Activated effector memory CD4-positive, alpha-beta T cell treated with Interleukin-2 at 50 U/mL for 16 hours (primary cell): ENCODE measurements at places on chromosomes 5 and 9.
A peak's percentile ranks its signal among the peaks of the same experiment; 100 is the strongest.

GRCh38 chr5:62283861-62284260 lies 22.1 kb upstream of the KIF2A start:
- DNase-seq, result no peak

DNA sequence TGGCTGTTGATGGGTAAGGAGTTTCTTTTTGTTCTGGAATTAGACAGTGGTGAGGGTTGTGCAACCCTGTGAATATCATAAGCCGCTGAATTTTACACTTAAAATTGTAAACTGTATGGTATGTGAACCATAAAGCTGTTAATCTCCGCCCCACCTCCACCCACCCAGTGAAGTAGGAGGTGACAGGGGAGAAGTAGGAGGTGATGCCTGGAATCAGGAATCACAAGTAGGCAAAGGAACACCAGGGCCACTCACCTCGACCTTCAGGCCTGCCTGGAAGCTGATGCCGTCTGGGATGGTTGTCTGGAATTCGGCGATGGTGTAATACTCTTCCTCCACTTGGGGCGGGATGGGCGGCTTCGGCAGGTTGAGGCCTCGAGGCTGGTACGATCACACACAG lies 62.3 kb upstream of the UBTD2 start:
- no peak for DNase-seq

DNA sequence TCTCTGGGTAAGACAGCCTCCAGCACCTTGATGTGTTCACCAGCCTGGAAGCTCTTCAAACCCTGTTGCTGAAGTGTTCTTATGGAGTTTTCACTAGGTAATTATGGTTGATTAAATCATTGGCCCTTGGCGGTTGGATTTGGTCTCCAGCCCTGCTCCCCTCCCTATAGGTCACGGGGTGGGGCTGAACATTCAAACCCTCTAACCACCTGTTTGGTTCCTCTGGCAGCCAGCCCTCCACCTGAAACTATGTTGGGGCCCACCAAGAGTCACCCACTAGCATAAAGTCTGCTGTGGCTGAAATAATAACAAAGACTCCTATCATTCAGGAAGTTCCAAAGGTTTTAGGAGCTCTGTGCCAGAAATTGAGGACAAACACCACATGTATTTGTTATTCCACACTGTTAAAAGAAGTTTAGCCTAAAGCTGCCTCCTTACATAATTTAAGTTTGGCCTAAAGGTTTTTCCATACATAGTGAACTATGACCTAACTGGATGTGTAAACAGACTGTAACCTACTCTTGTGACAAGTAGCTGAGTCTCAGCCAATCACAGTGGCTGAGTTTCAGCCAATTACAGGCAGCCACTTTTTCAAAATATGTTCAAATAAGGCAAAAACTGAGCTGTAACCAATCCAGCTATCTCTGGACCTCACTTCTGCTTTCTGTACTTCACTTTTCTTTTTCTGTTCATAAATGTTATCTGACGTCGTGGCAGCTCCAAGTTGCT lies 34.8 kb downstream of the TMEM252 start:
- DNase-seq, result no peak

- no peak for DNase-seq
Measured at GRCh38 chr5:132837868-132838267, 7.4 kb upstream of the SHROOM1 start.

DNA sequence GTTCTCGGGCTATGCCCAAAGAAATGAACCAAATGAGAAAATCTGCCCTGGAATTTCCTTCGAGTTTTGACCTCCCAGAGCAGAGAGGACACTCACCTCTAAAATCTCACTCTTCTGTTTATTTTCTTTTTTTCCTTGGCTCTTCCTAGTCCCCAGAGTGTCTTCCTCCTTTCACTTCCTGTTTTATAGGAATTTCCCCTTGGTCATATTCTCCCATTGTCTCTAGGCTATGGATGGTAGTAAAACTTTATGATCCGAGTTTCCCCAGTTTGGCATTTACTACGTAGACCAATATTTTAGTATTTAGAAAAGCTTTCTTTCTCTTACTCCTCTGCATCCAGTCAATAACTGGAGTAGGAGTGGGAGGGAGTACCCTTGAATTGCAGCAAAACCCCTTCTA lies 354.5 kb upstream of the ZNF608 start:
- DNase-seq, result no peak

DNA sequence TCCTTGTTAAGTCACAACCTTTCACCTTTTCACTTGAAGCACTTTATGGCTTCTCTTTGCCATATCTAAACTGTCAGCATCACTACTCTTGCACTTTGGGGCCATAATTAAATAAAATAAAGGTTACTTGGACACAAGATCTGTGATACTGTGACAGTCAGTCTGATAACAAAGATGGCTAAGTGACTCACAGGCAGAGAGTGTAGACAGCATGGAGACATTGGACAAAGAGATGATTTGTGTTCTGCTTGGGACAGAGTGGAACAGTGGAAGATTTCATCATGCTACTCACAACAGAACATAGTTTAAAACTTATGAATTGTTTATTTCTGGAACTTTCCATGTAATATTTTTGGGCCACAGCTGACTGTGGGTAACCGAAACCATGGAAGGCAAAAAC lies 81.7 kb upstream of the SMC5 start:
- DNase-seq, result no peak

GRCh38 chr5:138737494-138738265 lies 15.5 kb upstream of the CTNNA1 start:
- no peak for DNase-seq

- no peak for DNase-seq
Measured at GRCh38 chr9:11374926-11375325, 762.1 kb upstream of the PTPRD start.

DNA sequence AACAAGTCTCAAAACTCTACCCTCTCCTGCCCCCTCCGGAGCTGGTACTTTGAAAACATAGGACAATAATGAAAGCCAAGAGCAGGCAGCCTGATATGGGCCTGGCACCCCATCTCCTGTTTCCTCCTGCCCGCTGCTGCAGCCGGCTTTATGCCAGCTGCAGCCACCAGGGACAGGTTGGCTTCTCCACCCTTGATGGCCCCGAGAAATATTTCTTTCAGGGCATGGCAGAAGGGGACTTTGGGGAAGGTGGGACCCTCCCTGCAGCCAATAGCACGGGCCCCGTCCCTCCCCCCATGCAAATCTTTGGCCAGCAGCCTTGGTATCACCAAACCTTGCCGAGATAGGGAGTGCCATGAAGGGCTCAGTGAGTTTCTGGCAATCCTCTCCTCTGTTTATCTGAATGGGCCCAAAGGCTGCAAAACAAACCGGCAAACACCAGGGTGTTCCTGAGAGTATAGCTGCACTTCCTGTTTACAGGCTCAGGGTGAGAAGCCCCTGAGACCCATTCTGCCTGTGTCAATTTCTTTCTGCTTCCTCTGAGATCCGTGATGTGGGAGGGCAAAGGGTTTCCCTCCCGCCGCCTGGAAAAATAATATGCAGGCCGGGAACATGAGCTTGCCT lies 73.4 kb upstream of the BOD1 start:
- DNase-seq, result no peak

DNA sequence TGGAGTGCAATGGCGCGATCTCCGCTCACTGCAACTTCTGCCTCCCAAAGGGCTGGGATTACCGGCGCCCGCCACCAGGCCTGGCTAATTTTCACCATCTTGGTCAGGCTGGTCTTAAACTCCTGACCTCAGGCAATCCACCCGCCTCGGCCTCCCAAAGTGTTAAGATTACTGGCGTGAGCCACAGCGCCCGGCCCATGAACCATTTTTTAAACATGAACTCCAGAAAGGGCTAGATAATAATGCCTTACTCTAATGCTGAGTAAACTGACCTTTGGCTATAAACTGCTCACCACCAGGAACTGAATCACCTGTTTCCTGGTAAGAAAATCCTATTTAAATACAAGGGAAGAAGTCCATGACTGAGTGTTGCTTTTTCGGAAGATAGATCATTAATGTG lies 23.2 kb upstream of the DAB2 start:
- DNase-seq, result no peak

DNA sequence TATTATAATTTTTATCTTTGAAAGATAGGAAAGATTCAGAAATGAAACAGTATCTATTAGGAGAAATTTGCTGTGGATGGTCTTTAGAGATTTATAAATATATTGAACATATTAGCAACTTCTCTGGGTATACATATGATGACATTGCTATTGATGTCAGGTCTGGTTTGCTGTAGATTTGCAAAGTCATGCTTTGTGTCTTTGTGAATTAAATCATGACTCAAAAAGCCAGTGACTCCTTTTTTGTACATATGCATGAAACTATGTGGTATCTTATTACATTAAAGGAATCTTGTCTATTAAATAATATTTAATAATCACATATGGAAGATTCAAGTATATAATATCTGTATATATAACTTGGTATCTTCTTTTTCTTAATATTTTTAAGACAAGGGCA lies 141.9 kb downstream of the ST8SIA4 start:
- DNase-seq, result no peak

DNA sequence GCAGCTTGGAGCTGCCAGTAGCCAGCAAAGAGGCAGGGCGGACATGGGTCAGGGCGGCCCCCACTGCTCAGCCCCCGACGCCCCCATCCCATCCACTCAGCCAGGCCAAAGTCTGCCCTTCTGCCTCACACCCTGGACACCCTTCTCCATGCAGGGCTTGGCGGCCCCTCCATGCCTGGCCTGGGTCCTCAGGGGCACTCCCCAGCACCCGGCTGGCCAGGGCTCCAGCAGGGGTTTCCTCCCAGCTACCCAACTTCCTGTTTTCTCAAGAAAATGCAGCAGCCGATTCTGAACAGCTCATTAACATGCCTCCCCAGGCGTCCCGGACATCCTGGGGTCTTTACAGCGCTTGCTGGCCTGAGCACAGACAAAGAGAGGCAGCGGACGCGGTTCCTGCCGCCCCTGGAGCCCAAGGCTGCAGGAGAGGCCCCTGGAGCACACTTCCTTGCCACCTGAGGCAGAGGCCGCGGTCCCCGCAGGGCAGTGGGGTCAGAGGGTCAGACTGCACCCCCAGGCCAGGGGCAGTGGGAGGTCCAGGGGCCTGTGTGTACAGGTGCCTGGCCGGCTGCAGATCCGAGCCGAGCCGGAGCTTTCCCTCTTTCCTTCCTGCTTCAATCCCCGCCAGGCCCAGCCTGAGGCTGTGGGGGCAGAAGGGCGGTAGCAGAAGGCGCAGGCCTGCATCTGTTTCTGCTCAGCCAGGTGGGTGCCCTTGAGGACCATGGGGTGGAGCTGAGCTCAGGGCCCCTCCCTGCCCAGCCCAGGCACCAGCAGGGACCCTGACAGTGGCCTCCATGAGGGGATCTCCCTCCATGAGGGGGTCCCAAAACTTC lies 18.7 kb upstream of the NRARP start:
- DNase-seq, result no peak

DNA sequence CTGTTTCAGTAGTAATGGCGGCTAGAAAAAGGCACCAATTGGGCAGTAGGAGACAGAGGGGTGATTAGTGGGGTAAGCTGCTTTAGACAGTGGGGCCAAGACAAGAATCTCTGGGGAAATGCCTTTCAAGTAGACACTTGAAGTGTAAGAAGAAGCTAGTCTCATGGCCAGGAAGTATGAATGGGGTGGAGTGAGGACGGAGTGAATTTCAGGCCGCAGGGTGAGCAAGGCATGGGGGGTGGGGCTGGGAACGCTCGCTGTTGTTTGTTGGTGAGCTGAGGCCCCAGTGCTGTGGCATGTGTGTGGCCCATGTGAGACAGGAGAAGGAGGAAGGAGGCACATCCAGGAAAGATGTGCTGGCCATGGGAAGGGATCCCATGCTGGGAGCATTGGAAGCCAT lies 149.2 kb upstream of the NFIL3 start:
- DNase-seq, result no peak

GRCh38 chr5:79685627-79686026 lies 4.0 kb upstream of the CMYA5 start:
- no peak for DNase-seq

GRCh38 chr5:151808451-151809169 lies 36.9 kb downstream of the G3BP1 start:
- no peak for DNase-seq

DNA sequence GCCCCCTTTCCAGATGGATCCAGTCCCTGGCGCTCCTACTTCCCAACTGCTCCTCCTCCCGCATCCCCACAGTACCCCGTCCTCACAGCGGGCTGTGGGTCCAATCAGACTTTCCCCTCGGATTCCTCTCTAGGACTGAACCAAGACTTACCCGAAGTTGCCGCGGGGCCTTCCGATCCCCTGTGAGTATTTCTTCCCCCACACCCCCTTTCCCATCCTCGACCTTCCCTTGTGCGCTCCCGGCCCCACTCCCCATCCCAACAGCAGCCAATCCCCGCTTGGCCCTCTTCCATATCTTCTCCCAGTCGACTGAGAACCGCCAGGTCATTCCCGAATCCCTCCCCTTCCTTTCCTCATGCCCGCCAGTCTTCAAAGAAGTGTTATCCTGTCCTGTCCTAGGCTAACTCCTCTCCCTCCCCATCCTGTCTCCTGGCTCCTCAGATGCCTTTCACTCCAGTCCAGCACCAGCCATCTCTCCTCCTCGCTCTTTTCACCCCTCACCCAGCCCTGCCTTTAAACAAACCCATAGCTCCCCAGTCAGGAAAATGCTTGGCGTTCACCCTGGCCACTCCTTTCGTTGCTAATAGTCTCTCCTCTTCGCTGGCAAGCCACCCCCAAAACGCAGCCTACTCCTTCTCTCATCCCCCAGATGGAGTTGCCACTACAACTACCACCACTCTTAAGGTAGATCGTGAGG lies 646 bp downstream of the SWI5 start:
- no peak for DNase-seq

- DNase-seq, result no peak
Measured at GRCh38 chr5:150512368-150512747, 4.4 kb downstream of the NDST1 start.

DNA sequence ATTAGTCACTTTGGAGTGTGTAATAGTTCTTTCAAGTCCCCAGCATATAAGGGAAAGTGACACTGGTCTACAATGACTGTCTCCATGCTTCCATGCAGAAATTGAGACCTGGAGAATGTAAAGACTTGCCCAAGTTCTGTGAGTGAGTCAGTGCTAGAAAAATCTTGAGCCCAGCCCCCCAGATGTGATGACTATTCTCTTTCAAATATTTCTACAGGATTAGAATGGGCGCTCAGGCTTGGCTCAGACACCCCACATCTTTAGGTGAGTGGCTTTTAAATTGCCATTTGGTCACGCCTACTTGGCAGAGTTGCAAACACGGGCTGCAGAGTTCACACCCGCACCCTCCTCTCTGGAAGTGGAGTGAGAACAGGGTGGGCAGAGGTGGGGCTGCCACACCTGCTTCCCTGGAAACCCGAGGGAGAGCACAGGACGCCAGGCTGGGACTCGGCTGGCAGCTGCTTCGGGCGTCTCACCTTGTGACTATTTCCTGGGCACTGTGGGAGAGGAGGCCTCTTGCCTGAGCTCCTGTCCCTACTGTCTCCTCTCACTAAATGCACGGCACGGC lies 37.6 kb downstream of the ROPN1L start:
- DNase-seq, result no peak

DNA sequence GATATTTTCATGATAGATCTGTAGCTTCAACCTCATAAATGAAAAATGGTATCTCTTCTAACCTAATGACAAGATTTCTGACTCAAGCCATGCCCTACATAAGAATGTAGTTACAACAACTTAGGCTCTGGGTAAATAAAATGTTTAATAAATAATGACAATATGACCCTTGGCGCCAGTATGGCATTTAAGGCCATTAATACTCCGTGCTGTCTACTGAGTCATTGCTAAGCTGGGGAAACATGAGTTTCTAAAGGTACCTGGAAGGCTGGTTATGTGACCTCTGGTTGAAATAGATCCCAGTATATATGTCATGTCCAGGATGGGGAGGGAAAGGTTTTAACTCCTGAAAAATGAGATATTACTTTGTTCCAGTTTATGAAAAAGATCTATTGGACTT lies 58.0 kb upstream of the CEMIP2 start:
- DNase-seq, result no peak

GRCh38 chr5:31106691-31107090 lies 86.8 kb upstream of the CDH6 start:
- DNase-seq, result no peak

- peak; percentile 60 for DNase-seq
Measured at GRCh38 chr9:133135146-133135745, 14.2 kb upstream of the RALGDS start.
